ENCODE measurements at places on chromosomes 13 and 19.

DNA sequence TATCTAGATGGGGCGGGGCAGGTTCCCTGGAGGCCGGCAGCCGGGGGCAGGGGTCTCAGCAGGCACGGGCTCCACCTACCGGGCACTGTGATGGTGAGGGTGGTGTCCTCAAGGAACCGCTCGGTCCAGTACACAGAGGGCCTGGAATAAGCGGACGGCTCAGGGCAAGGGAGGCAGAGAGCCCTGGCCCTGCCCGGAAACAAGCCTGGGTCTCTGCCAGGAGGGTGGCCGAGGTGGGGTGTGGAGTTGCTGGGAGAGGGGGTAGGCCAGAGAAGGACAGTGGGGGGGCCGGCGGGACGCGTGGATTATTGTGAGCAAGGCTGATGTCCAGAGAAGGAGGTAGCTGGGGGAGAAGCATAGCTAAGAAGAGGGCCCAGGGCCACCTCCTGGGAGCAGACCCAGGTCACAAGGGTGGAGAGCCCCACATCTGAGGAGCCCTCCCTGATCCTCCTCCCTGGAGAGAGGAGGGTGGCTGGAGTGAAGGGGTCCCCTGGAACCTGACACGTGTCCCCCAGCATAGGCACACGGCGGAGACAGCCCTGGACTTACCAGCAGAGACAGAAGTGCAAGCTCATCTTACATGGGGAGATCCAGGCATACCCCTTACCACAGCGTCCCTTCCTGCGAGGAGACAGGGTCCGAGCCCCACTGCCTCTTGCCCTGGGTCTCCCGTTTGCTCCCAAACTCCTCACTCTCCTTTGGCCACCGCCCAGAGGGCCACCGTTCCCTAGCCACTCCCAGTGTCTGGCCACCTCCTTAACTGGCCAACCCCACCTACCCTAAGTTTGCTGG is 29.0 kb upstream of the MIER2 start:
- DNase-seq = no peak

DNA sequence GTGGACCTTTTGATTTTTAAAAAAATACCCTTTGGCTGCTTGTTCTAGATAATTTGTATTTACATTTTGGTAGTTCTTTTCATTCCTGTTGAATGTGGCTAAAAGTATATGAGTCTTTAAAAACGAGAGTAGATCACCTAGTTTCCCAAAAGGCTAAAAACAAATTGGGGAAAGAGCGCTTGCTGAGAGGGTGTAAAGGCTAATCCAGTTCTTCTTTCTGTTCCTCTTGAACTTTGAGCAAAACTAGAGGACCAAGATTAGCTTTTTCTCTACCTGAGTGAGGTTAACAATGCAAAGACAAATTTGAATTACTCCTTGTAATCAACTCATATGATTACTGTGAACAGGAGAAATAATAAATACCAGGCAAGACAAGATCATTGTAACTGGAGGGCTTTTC is 2513.2 kb downstream of the PCDH9 start:
- DNase-seq = no peak

DNA sequence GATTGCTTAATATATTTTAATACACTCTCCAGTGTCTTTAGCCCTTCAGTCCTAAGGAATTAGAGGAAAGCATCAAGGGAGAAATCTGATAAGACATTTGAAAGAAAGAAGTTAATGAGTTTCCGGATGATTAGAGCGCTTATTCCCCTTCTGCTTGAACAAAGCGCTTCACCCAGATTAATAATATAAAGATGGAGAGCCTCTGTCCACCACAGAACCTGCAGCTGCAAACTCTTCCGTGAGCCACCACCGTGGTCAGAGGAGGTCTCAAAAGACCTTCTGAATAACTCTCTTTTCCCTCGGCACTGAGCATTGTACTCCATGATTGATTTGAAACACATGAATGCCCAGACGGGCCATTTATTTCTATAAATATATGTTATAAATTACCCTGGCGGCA is 14.2 kb upstream of the TUBGCP3 start:
- no peak for DNase-seq

- no peak for DNase-seq
Observed at GRCh38 chr13:59000770-59001169, 1163.0 kb downstream of the DIAPH3 start.

DNA sequence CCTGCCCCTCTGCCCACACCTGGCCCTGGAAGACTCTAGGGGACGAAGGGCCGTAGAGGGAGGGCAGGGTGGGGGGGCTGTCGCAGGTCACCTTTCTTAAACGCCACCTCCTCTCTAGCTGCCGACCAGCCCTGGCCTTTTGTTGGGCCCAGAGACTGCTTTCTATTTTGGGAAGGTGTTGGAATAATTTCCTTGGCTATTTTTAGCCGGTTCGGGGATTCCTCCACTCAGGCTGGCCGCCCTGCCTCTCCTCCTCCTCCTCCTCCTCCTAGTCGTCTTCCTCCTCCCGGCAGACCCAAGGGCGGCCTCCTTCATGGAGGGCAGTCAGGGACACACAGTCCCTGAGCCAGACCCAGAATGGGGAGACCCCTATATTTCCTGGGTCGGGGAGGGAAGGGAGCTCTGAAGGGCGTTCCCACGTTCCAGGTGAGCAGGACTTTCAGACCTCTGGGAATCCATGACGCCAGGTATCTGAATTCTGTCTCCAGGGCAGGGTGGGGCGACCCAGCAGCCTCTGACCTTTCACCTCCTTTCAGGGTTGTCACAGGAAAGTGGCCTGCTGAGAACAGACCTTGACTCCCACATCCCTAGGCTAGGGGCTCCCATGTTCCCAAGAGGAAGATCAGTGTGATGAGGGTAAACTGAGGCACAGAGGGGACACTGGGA is 19.9 kb downstream of the GADD45B start:
- DNase-seq = no peak

DNA sequence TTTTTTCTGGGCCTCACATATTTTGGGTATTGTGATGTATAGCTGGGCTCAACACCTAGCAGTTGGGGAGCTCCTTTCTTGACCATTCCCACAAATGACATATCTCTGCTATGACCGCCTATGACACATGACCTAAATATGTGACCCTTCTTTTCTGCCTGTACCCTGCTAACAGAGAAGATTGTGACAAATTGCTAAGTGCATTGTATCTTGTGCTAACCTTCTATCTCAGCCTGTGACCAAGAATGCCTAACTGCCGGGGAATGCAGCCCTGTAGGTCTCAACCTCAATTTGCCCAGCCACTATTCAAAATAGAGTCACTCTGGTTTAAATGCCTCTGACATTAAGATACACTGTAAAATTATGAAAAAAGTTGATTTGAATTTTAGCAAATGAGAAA is 6.8 kb upstream of the ZNF429 start:
- no peak for DNase-seq

GRCh38 chr19:19334063-19334988 is 13.7 kb downstream of the MAU2 start:
- no peak for DNase-seq

DNA sequence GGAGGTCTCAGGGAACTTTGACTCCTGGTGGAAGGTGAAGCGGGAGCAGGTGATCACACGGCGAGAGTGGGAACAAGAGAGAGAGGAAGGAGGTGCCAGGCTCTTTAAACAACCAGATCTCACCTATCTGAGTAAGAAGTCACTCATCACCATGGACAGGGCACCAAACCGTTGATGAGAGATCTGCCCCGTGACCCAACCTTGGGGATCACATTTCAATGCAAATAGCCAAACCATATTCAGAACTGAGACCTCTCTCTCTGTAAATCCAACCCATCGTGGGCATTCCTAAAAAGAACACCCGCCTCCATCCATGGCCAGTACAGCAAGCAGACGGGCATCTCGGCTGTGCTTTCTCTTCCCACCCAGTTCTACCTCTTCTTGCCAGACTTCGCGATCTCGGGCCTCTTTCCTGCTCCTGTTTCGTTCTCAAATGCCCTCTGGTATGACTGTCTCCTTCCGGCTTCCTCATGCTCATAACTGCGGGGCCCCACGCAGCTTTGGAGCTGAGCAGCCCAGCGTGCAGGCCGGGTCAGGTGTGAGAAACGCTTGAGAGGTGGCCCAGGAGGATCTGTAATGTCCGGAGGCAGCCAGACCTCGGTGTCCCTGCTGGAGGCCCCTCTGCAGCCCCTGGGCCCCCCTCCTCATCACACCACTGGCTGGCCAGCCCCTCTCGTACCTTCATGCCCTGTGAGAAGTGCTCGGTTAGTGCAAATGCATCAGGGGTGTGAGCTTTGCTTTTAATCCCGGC is 97.0 kb upstream of the GPR183 start:
- DNase-seq = no peak

- no peak for DNase-seq
Observed at GRCh38 chr19:1521636-1522035, 2.2 kb upstream of the PLK5 start.

DNA sequence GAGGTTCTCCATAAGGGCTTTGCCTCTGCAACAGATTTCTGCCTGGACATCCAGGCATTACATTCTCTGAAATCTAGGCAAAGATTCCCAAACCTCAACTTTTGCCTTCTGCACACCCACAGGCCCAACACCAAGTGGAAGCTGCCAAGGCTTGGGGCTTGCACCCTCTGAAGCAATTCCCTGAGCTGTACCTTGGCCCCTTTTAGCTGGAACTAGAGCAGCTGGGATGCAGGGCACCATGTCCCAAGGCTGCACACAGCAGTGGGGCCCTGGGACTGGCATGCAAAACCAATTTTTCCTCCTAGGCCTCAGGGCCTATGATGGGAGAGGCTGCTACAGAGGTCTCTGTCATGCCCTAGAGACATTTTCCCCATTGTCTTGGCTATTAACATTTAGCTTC is 943.2 kb downstream of the PCDH17 start:
- no peak for DNase-seq

- no peak for DNase-seq
Observed at GRCh38 chr13:48476686-48477085, 56.2 kb downstream of the RCBTB2 start.

- DNase-seq = no peak
Observed at GRCh38 chr13:41554626-41555386, 97.5 kb downstream of the RGCC start.

- DNase-seq = no peak
Observed at GRCh38 chr13:109395014-109395413, 391.4 kb downstream of the IRS2 start.

All from renal cortex interstitium (tissue), 15 donors.